Right kidney (tissue), 9 donors: ENCODE measurements at places on chromosomes 4 and X.

GRCh38 chrX:50769389-50770063, 44.5 kb downstream of the SHROOM4 start:
- DNase-seq, result no peak

- DNase-seq, result no peak
These were observed 95.2 kb downstream of the RPA4 start for GRCh38 chrX:96978906-96979305.

DNA sequence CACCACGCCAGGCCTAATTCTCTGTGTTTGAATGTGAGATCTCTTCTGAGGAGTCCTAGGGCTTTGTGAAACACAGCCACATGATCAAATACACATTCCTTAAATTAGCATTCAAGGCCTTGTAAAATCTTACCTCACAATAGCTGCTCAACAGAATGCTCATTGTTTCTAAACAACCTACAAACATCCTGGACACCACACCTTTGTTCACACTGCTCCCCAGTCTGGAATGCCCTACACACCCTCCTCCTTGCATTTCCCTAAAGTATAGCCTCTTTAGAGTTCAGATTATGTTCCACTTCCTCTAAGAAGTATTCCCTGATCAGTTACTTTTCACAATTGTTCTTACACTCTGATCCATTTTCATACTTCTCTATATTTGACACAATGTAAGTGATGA, 110.6 kb downstream of the AGTR2 start:
- DNase-seq, result no peak

- DNase-seq, result no peak
These were observed 201.9 kb downstream of the ARHGAP10 start for GRCh38 chr4:147933779-147934178.

- no peak for DNase-seq
These were observed 96.1 kb upstream of the MTM1 start for GRCh38 chrX:150472306-150472705.

- DNase-seq, result peak; percentile 38
These were observed 7.5 kb downstream of the SEPTIN6 start for GRCh38 chrX:119685225-119686066.

- peak; percentile 62 for DNase-seq
These were observed 4.3 kb upstream of the HAUS7 start for GRCh38 chrX:153474718-153475117.

DNA sequence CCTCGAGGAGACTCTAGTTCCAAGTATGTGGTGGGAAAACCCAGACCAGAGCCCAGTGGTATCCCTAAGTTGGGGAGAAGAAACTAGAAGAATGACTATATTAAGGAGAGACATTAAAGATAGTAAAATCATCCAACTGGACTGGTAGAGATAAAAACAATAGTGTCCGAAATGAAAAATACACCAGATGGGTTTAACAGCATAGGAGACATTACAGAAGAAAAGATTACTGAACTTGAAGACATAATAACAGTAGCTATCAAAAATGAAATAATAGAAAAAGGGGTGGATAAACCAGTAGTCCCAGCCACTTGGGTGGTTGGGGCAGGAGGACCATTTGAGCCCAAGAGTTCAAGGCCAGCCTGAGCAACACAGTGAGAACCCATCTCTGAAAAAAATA, 31.9 kb downstream of the SMIM14 start:
- DNase-seq, result no peak

GRCh38 chr4:145871209-145871608, 67.4 kb downstream of the ZNF827 start:
- DNase-seq, result no peak

GRCh38 chr4:130576218-130576617, 1480.3 kb downstream of the C4orf33 start:
- no peak for DNase-seq

- DNase-seq, result no peak
These were observed 1.1 kb downstream of the SLC38A5 start for GRCh38 chrX:48468693-48469691.

GRCh38 chr4:150784305-150784704, 202.4 kb downstream of the MAB21L2 start:
- no peak for DNase-seq

GRCh38 chrX:132092439-132093065, 35.3 kb downstream of the FRMD7 start:
- DNase-seq, result no peak

- no peak for DNase-seq
These were observed 21.4 kb downstream of the GAB3 start for GRCh38 chrX:154729439-154729838.

DNA sequence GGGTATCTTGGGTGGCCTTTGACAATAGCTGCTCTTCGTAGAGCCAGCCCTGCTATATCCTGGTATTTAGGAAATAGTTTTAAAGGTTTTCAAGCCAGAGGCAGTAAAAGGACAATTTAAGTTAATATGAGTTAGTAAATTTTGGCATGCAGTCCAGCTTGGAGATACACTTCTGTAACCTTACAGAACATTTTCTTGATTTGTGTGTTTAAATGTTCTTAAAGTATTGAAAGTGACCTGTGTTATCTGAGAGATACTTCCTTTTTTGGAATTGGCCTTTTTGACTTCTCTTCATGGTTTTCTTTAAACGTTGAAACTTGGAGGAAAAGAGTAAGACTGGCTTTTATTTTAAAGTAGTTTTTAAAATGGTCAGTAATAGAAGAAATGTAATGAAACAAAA, 25.5 kb downstream of the PDLIM5 start:
- DNase-seq, result no peak

- no peak for DNase-seq
These were observed 85.5 kb downstream of the RTL3 start for GRCh38 chrX:78573630-78574029.
